ENCODE measurements at places on chromosomes 3 and 15.

- DNase-seq, result no peak
Measured at GRCh38 chr15:25707656-25708365, 155.3 kb downstream of the ATP10A start.

- DNase-seq, result no peak
Measured at GRCh38 chr3:150384296-150385212, 23.5 kb upstream of the TSC22D2 start.

DNA sequence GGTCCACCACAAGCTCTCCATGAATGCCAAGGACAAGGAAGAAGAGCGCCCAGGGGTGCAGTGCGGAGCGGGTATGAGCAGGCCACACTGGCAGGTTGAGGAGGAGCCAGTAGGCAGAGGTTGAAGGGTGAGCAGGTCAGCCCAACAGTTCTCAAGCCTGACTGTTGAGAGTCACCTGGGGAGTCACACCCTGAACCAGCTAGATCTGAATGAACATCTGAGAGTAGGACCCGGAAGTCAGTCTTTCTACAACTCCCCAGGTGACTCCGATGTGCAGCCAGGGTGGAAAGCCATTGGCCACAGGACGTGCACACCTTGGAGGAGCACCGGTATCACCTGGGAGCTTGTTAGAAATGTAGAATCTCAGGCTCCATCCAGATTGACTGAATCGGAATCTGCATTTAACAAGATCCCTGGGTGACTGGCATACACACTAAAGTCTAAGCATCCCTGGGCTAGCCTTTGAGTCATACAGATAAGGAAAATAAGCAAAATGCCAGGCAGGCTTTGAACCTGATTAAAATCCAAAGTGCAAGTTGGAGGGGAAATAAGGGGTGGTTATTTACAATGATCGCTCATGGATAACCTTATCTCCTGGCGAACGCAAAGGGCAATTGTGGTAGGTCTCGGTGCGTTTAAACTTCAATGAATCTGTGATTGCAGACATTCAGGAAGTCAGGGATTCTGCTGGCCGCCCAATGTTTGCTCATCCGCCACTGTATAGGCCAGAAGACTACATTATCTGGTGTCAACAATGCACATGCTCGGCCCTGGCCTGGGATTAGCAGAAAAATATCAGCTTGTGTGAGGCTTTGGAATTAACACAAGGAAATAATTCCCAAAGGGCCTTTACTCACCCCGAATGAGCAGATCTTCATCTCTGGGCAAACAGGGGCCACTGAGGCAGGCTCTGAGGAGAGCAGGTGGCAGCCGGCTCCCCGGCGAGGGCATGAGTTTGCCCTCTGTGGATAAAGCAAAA, 11.7 kb upstream of the LYZL4 start:
- no peak for DNase-seq

DNA sequence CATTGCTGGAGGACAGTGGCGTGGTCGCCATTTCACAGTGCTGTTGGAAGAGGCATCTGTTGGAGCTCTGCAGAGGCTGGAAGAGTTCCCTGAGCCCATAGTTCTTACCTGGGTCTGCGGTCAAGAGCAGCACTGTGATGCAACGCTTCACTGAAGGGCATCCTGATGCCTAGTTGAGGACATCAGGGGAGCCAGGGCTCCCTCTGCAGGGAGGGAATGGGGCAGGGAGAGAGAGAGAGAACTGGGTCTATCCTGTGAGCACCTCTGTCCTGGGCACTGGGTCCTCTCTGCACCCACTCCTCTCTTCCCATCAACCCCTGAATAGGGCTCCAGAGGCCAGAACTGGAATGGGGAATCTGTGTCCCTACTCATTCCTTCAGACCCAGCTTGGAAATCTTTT, 23.9 kb upstream of the MOBP start:
- no peak for DNase-seq

- peak; percentile 35 for DNase-seq
Measured at GRCh38 chr3:196323691-196324090, 5.7 kb upstream of the DYNLT2B start.

DNA sequence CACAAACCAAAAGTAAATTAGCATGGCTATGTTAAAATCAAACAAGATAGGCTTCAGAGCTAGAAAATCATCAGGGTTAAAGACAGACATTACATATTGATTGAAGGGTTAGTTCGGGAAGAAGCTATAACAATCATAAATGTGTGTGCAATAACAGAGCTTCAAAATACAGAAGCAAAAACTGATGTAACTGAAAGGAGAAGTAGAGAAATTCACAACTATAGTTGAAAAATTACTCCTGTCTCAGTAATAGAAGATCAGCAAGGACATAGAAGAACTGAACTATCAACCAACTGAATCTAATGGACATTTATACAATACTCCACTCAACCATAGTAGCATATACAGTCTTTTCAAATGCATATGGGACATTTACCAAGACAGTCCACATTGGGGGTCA, 59.4 kb downstream of the MCTP2 start:
- DNase-seq, result no peak

DNA sequence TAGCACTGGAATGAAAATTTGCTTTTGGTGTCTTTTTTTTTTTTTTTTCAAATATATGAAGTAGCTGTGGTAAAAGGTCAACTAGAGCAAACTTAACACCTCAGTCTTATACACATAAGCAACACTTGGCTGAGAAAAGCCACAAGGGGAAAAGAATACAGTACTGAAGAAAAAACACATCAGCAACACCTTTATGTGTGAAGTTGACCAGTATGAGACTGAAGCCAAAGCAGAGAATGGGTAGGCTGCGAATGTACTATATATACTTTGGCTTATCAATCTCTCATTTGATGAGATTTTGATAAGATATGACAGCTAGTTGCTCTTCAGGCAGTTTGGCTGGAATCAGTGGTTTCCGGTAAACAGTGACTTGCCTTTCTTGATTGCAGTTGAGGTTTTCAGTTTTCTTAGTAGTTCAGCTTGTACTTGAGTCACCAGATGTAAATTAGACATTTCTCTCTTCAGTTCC, 22.0 kb upstream of the ZCWPW2 start:
- no peak for DNase-seq

DNA sequence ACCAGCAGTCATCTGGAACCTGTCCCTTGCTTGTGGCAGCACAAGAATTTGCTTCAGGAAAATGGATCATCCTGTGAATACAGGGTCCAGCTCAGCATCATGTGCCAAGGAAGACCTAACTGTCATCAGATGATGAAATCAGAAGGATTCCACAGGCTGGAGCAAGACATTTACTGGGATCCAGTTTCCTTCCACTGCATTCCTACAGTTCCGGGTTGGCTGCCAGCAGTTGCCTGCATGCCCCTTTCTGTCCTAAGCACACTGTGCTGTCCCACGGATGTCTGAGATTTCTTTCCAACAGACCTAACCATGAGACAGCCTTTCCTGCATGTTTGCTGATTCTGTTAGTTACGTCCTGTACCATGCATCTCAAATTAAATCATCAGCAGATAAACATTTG, 140.7 kb downstream of the IMPG2 start:
- DNase-seq, result no peak

GRCh38 chr3:46737329-46737731, 19.7 kb upstream of the PRSS50 start:
- DNase-seq, result no peak

GRCh38 chr3:119310071-119310470, 15.9 kb downstream of the ARHGAP31 start:
- no peak for DNase-seq

DNA sequence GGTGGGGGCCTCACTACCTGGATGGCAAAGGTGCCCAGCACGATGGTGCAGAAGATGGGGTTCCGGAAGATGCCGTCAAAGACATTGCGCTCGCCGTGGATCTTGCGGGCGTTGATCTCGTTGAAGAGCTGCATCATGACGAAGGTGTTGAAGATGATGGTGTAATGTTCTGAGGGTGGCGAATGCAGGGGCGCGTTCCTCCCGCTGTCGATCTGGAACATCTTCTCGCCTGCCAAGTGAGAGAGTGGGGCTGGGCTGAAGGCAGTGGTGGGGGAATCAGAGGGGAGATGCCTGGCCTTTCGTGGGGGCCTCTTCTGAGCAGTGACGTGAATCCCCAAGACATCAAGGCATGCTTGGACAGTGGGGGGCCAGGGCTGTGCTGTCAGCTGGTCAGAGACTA, 19.6 kb upstream of the SEC13 start:
- DNase-seq, result no peak
